Esophagus squamous epithelium (tissue), 5 donors: ENCODE measurements at places on chromosomes 2 and 18.

- no peak for DNase-seq
These were observed 50.4 kb downstream of the NCKAP5 start for GRCh38 chr2:133517876-133518275.

GRCh38 chr2:160141912-160142311 is 58.2 kb downstream of the ITGB6 start:
- DNase-seq = no peak

- DNase-seq = no peak
These were observed 65.2 kb upstream of the CRIM1 start for GRCh38 chr2:36290306-36290856.

- DNase-seq = no peak
These were observed 14.5 kb downstream of the PDCD1 start for GRCh38 chr2:241844066-241844728.

DNA sequence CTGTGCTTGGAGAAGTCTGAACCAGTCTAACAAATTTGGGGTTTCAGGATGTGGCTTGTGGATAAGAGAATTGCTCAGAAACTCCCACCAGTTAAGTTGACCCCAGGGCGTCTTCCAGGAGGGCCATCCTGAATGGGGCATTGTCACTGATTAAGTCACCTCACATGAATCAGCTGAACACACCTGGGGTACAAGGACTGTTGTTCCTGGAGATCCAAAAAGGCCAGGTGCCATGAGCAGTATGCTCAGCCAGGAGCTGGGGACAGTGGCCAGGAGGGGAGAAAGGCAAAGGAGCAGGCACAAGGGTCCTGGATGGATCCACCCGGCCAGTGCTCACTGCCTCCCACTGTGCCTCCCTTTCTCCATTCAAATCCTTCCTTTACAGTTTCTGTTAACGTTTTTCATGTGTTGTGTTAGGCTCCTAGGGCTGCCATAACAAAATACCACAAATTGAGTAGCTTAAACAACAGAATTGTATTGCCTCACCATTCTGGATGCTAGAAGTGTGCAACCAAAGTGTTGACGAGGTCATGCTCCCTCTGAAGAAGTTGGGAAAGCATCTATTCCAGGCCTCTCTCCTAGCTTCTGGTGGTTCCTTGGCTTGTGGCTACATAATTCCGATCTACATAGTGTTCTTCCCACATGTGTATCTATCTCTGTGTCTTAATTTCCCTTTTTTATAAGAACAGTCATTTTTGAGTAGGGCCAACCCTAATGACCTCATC is 33.4 kb downstream of the TRABD2A start:
- DNase-seq = no peak

- DNase-seq = no peak
These were observed 45.1 kb upstream of the CD226 start for GRCh38 chr18:69992776-69993175.

GRCh38 chr2:127356531-127356930 is 31.2 kb downstream of the MAP3K2 start:
- DNase-seq = no peak

DNA sequence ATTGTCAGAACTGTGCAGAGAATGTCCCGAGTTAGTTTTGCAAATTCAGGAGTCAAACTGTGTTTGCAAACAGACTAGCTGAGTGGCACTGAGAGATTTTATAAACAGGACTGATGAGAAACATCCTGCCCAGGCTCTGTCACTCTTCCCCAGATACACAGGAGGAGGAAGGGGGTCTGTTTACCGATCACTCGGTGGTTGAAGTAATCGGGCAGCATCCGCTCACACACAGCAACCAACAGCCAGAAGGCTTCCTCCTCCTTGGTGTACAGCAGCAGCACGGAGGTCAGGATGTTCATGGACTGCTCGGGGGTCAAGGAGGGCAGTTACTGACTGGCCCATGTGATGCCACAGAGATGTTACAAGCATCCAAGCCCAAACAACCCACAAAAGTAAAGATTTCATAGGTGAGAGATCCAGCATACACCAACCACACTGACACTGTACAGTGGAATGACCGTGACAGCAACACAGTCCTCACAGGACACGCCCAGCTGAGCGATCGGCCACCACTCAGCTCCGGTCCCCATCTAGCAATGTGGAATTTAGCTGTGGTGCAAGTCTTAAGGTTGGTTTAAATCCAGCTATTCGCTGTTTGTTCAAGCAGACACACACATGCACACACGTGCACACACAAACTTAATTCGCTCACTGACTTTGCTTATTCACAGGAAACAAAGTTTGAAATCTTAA is 30.1 kb downstream of the RPL31 start:
- DNase-seq = no peak

DNA sequence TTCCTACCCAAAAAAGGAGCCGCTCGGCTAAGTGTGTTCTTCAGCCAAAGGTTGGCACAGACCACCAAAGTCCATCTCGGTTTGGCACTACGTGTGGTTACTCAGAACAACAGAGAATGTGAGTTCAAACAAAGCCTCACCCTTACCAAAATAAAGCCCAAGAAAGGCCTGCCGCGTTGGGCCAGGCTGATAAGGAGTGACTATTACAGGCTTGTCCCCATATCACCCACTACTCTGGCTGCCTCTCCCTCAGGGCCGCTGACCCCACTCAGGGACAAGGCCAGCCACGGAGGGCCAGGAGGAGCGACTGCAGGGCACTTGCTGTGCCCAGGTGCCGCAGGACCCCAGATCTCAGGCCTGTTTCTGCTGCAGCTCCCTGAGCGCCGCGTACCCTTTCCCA is 13.8 kb downstream of the HS1BP3 start:
- no peak for DNase-seq

DNA sequence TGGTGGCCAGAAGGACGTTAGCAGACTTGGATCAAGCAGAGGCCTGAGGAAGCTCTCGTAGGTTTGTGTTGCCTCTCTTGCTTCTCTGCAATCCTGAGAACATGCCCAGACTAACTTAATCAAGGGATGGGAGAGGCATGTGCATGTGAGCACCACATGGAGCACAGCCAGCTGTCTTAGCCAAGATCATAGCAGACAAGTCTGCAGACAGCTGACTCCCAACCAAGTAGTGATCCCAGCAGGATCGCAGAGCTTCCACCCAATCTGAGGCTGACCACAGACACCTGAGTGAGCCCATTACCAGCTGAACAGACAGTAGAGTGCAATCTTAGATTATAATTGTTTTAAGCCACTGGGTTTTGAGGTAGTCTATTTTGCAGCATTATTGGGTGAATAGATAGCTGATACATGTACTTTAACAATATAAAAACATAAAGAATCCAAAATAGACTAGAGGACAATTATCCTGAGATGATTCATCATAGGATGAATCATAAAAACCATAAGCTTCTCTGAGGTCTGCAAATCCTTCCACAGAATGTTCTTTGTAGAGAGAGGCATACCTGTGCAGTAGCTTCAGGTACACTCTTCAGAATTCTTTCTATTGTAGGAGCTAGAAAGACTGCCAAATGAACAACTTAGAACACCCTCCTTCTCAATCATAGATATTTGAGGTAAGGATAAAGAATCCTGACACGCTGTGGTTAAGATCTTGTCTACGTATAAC is 25.2 kb upstream of the FAM110C start:
- DNase-seq = no peak

- no peak for DNase-seq
These were observed 40.7 kb downstream of the PCBP1 start for GRCh38 chr2:70128005-70128404.

- no peak for DNase-seq
These were observed 89.9 kb downstream of the ERBB4 start for GRCh38 chr2:212448698-212449097.
